Left kidney (tissue), 8 donors: ENCODE measurements at places on chromosomes 11 and 22.

- DNase-seq, result no peak
These were observed 27.1 kb downstream of the TSKU start for GRCh38 chr11:76810151-76810853.

DNA sequence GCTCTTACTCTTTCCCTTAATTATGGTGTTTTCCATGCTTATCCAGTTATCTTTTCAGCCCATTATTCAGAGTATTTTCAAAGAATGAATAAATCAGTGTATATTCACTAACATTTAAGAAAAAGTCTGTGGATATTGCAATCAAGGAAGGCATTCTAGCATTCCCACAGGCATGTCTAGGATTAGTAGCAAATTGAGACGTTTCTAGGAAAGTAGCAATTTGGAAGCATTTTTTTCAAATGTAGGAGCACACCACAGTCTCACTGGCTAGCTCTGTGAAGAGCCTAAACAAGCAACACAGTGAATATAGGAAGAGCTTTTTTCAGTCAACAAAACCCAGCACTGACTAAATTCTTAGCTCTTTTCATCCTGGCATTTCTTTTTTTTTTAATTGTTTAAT is 65.4 kb downstream of the CCDC34 start:
- DNase-seq, result no peak

DNA sequence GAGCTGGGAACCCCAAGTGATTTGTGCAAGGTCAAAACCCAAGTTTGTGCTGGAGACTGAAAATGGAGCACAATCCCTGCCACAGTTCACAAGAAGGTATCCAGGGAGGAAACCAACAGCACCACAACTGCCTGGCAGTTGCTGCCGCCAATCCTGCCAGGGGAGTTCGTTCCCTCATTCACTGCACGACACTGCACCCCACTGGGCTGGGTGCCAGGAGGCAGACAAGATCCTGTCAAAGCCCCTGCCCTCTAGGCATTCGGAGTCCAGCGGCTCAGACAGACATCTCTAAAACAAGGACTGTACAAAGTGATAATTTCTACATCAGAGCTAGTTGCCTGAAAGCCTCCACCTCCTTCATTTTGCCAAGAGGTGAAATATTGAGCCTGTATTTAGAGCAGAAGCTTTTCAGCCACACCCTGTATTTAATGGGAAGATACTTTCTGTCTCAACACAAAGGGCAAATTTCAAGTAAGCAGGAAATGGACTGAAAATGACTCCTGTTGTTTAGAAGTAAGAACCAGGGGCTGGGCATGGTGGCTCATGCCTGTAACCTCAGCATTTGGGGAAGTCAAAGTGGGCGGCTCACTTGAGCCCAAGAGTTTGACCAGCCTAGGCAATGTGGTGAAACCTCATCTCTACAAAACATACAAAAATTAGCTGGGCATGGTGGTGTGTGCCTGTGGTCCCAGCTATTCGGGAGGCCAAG is 277.4 kb upstream of the NARS2 start:
- no peak for DNase-seq

GRCh38 chr22:47395481-47395880 is 633.0 kb downstream of the TBC1D22A start:
- peak; percentile 22 for DNase-seq

DNA sequence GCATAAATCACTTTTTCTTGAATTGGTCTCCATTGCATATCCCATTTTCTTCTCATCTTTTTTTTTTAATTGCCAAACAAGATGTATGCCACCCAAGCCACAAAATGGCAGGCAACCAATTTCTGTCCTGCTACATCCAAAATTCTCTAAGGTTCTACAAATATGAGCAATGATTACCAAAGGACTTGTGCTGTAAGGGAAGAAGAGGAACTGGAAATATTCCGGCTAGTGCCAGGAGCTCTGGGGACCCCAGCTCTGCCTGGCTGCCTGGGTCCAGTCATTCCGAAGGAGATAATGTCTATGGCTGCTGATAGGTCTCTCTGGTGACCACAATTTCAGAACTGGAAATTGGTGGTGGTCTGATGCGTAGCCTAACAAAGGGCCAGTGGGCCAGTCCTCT is 17.1 kb upstream of the SNX32 start:
- DNase-seq, result no peak

DNA sequence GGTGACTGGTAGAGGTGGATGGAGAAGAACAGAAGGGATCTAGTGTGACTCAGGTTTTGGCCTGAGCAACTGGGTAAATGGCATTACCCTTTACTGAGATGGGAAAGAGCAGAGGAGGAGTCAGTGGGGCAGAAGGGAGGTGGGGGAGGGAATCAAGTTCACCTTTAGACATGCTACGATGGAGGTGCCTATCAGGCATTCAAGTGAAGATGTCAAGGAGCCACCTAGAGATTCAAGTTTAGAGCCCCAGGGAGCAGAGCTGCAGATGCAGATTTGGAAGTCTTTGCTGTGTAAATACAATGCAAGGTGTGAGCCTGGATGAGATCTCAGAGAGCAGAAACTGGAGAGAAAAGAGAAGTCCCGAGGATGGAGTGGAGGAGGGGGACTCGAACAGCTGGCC is 979 bp upstream of the MOGAT2 start:
- DNase-seq, result no peak

- DNase-seq, result no peak
These were observed 70.2 kb downstream of the ZBTB16 start for GRCh38 chr11:114129699-114130098.

GRCh38 chr22:29245626-29246385 is 22.0 kb downstream of the RHBDD3 start:
- DNase-seq, result peak; percentile 59

- DNase-seq, result no peak
These were observed at the start of gene PGGHG for GRCh38 chr11:288478-289397. Gene PGGHG (plus strand): TSS chr11:289126. CDS start chr11:289817, 691 bp downstream.

- no peak for DNase-seq
These were observed 236.1 kb downstream of the KCNA4 start for GRCh38 chr11:29780756-29781155.

DNA sequence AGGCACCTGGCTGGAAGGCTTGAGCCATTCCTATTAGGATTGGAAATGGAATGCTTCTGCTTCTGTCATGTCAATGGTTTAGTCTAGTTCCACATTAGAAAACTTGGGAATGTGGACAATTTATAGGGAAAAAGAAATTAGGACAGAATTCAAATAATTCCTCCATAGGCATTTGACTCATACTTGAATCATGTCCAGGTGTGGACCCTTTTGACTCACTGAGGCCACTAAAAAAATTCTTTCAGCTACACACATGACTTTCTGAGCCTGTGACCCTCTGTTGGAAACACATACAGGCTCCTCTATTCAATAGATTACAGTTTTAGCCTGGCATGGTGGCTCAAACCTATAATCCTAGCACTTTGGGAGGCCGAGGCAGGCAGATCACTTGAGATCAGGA is 100.5 kb downstream of the RASSF10 start:
- DNase-seq, result no peak

- no peak for DNase-seq
These were observed 48.7 kb upstream of the TEAD1 start for GRCh38 chr11:12625438-12626071.

DNA sequence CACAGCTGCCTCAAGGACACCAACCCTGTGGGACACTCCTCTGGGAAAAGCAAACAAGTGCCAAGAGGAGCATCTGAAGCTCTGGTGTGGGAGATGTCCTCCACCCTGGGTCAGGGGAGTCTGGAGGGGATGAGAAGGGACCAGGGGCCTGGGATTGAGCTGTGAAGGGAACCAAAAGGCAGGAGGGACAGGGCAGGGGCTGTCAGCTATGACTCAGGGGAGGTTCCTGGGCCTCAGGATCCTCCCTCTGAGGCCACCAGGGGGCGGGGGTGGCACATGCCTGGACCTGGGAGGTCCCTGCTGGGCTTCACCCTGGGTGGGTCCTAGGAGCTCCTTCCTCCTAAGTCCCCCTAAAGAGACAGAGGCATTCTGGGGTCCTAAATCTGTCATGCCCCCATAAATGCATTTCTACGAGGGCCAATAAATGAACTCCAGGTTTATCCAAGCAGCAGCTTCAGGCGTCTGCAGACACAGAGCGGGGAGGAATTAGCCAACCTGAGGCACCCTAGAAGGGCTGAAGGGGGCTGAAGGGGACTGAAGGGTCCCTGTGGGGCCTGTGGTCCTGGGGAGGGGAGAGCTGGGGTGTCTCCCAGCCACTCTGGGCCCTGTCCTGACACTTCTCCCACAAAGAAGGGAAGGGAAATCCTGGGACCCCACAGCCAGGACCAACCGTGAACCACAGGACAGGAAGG is 31.9 kb upstream of the IGLL5 start:
- DNase-seq, result no peak

- DNase-seq, result no peak
These were observed 53.2 kb upstream of the MTNR1B start for GRCh38 chr11:92916299-92916698.

GRCh38 chr22:39355080-39355479 is 5.3 kb downstream of the SYNGR1 start:
- no peak for DNase-seq

GRCh38 chr11:83611600-83611999 is 325.4 kb upstream of the CCDC90B start:
- DNase-seq, result no peak

GRCh38 chr11:69916806-69917387 is 97.7 kb upstream of the FGF3 start:
- no peak for DNase-seq

- no peak for DNase-seq
These were observed 27.9 kb upstream of the SMPD1 start for GRCh38 chr11:6362185-6362872.

DNA sequence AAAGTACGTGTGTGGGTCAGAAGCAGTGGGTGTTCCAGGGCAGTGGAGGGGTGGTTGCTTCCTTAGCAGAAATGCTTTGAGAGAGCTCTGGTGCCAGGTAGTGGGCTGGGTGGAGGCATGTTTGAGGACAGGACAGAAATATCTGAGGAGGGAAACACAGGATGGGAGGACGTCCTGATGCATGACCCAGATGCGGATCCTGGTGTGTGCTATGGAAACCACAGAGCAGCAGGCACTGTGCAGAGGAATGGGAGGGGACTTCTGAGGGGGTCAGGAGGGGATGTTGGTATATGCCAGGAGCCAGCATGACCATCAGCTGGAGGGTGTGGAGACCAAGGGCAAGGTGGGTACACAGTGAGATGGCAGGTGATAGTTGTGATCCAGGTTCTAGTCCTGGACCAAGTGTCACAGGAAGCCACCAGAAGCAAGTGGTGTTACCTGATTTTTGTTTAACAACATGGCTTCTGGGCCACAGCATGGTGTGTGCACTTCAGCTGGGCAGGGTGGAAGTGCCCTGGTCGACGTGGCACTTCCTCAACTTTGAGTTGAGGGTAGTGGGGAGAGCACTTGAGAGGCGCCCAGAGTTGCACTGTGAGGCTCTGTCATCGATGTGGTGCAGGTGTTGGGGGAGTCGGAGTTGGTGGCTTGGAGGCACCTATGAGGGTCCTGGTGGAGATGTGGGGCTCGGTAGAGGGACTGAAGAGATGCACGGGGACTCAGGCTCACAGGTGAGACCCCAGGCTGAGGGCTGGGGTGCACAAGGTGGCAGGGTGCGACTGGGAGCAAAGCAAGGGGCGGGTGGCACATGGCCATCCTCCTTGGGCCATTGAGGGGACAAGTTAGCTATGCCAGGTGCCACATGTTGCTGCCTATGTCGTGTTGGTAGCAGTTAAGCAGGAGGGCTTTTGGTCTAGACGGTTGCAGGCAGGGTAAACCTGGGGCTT is 7.5 kb downstream of the DGCR8 start:
- no peak for DNase-seq

GRCh38 chr11:36427079-36427478 is 83.0 kb downstream of the TRAF6 start:
- DNase-seq, result no peak

GRCh38 chr22:43126501-43127165 is 16.1 kb downstream of the BIK start:
- no peak for DNase-seq

GRCh38 chr11:12783765-12784164 is 109.5 kb downstream of the TEAD1 start:
- no peak for DNase-seq

GRCh38 chr11:125443767-125444311 is 52.2 kb downstream of the FEZ1 start:
- no peak for DNase-seq

- no peak for DNase-seq
These were observed 1074.3 kb downstream of the BRD1 start for GRCh38 chr22:48753381-48753730.

DNA sequence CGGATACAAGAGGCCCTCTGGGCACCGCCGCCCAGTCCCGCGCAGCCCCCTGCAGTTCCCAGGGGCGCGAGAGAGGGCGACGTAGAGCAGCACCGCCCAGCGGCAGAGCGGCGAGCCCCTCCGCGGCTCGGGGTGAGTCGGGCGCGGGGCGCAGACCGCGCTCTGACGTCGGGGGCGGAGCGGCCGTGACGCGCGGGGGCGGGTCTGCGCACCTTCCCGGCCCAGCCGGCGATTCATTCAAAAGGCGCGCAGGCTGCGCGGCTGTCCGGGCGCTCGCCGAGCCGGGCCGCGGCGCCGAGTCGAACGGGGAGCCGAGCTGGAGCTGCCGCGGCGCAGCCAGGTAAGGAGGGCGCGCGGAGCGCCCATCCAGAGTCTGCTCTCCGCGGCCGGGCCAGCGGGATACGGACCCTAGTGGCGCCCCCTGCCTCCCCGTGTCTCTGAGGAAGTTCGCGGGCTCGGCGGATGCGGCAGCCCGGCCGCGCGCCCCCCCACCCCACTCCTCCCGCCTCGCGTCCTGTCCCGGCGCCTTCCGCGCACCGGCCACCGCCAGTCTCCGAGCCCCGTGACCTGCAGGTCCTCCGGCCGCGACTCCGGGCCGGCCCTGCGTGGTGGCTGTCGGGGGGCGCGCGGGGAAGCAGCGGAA is at the start of gene RELT:
TSS of gene RELT (plus strand) at position 240 of the 643 bp plus-strand sequence. CDS start 12,738 bp downstream, outside the sequence.
- DNase-seq, result peak; percentile 88

- no peak for DNase-seq
These were observed 384.4 kb upstream of the DDI1 start for GRCh38 chr11:103652013-103652412.

- DNase-seq, result no peak
These were observed 19.0 kb downstream of the PRG3 start for GRCh38 chr11:57361926-57362325.

DNA sequence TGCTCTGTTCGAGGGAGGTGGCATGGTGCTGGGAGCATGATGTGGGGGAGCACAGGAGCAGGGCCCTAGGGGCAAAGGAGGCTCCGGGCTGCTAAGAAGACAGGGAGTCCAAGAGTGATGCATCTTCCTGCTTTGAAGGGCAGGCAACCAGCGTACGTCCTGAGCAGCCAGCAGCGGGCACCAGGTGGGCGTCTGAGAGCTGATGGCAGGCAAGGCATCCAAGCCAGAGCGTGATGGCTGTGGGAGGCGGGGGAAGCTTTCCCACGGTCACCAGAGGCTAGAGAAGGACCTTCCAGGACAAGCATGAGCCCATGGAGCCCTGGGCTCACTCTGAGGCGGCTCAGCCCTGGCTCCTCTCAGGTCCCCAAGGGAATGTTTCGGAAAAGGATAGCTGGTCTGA is 32.2 kb downstream of the BRD1 start:
- no peak for DNase-seq
